ENCODE measurements at places on chromosomes 3 and 15.

GRCh38 chr15:39510001-39510701 lies 70.7 kb upstream of the THBS1 start:
- no peak for DNase-seq

- peak; percentile 41 for DNase-seq
Measured at GRCh38 chr15:71647487-71647808, 162.9 kb upstream of the NR2E3 start.

DNA sequence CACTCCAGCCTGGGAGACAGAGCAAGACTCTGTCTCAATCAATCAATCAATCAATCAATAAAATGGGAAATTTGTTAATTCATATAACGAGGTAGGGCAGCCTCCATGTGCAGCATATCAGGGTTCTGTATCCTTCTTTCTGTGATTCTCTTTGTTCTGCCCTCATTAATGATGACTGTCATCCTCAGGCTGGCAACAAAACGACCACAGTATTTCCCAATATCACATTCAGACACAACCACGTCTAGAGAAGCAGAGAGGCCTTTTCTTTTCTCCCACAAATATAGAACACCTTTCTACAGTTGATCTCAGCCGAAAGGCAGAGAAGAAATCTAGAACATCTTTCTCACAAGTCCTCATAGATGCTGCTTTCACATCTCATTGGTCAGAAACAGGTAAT lies 11.2 kb downstream of the CEP19 start:
- no peak for DNase-seq

- DNase-seq, result no peak
Measured at GRCh38 chr3:139218046-139218445, 125.8 kb upstream of the MRPS22 start.

DNA sequence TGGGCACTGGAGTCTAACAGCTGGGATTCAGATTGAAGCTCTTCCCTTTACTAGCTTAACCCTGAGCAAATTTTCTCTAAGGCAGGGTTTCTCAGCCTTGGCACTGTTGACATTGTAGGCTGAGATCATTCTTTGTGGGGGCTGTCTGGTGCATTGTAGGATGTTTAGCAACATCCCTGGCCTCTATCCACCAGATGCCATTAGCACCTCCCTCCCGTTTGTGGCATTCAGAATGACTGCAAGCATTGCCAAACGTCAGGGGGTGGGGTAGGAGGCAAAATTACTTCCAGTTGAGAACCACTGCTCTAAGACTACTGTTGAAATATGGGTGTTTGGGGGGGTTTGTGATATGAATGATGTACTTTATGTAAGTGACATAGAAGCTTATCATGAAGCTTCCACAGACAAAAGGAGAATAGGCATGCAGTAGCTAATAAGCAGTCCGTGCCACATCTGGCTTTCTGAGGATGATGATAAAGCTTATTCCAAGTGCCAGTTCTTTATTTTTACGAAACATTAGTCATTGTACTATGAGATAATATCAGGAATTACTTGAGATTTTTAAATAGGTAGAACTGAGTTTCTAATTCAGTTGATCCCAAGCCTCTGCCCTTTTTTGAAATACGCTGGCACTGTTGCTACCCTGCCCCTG lies 39.3 kb downstream of the NKIRAS1 start:
- peak; percentile 18 for DNase-seq

- no peak for DNase-seq
Measured at GRCh38 chr15:74007820-74008371, 13.4 kb downstream of the PML start.

Measured in head of caudate nucleus (tissue), 42 donors.